ACHN (cell line): ENCODE measurements at places on chromosomes 16 and 17.

GRCh38 chr17:33989361-33990148 lies 265.5 kb upstream of the CCL2 start:
- no peak for DNase-seq

DNA sequence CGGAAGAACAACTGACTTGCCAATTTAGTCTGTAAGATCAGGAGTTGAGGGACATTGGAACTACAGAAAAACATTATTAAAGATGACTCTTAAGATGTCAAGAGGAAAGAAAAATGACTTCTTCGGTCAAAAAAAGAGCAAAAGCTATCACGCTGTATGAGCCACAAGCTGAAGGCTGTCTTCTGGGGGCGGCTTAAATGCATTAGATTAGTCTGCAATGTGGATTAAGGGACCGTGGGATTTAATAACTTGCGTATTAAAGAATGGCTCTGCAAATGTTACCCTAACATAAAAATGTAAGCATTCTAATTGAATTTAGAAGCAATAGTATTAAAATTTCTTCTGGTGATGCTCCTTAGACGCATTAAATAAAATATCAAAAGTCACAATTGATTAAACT lies 108.6 kb downstream of the PITPNC1 start:
- DNase-seq = no peak

DNA sequence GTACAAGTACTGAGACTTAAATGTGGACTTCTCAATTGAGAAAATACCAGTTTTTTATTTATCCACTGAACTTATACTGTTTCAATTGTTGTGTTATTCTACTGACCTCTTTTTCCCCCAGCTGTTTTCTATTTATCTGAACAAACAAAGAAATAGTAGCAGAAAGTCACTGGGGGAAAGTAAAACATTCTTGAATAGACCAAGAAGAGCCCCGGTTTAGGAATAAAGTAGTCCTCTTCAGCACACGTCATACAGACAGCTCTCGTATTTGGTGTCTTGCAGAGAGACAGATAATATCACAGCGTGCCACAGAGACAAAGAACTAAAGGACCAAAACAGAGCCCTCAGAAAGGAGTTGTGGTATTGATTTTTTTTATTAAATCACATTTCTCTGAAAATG lies 1159.1 kb upstream of the CDH8 start:
- no peak for DNase-seq

DNA sequence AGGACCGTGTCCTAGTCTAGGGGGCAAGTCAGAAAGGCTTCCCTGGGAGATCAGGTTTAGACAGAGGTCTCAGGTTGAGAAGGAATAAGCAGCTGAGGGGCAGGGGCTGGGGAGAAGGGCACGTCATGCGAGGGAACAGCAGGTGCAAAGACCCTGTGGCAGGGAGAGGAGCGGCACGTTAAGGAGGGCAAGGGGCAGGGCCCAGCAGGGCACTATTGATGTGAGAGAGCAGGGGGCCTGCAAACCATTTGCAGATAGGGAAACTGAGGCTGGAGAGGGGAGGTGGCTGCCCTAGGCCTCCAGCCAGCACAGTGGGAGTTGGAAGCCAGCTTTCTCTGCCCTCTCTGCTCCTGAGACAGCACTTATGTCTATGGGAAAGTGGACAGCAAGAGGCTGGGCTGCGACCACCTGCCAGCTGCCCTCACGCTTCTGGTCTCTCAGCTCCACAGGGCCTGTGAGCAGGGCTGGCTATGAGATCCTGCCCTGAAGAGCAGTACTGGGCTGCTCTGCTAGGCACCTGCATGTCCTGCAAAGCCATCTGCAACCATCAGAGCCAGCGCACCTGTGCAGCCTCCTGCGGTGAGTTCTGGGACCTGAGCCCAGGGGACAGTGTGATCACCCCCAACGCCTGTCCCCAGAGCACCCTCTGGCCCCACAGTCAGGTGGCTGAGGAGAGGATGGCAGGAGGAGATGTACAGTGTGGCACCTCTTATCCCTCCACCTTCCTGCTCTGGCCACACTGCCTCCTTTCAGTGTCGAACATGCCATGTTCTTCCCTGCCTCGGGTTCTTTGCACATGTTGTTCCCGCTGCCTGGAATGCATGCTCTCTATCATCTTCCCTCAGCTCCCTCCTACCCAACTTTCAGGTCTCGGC lies 61.5 kb downstream of the USP22 start:
- DNase-seq = no peak

DNA sequence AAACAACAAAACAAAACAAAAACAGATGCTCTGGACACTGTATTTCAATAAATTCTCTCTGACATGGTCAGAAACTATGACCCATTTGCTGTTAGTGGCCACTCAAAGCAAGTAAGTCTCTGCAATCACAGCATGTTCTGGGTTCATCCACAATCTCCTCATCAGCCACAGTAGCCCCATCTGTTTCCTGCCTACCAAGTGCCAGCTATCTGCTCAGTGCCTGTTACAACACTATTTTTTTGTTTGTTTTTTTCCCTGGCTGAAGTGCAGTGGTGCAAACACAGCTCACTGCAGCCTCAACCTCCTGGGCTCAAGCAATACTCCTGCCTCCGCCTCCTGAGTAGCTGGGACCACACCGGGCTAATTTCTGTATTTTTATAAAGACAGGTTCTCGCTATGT lies 137.9 kb downstream of the SOX9 start:
- DNase-seq = no peak

DNA sequence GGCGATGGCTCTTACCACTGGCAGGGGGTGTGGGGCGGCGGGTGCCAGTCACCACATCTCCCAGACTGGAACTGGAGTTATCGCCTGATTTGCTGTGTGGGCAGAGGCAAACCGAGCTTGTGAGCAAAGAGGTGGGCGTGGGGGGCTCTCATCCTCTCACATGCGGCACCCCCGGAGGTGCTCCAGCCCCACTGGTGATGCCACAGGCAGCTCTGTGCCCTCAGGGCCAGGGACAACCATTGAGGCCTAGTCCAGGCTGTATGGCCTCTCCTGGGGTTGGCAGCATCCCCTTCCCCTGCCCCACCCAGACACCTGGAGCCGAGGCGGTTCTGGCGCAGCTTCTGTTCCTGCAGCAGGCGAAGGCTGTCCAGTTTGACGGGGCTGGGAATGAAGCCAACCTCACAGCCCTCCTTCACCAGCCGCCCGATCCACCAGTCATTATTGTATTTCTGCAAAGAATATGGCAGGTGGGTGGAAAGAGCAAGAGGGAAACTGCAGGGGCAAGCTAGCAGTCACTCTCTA lies 10.9 kb downstream of the CACNB1 start:
- no peak for DNase-seq
